ENCODE measurements at places on chromosomes 4 and X. TPM values are rescaled to one million over a fixed set of nuclear protein-coding genes. Genes with fewer than 3 reads are reported as not detected.

The XAGE1A gene
- total RNA-seq = not detected

The TMEM35A gene
- not detected for total RNA-seq

The DLG3 gene
- total RNA-seq = 21.1 TPM

The RNF150 gene
- total RNA-seq = 0.13 TPM

The HPGDS gene
- total RNA-seq = not detected

The ALAS2 gene
- total RNA-seq = not detected

The SGMS2 gene
- total RNA-seq = 95.0 TPM

The IGSF1 gene
- not detected for total RNA-seq

The ZCCHC18 gene
- not detected for total RNA-seq

The ZNF732 gene
- total RNA-seq = 0.77 TPM

The FREM3 gene
- not detected for total RNA-seq

The CTAG1B gene
- not detected for total RNA-seq

The ZNF630 gene
- total RNA-seq = 2.0 TPM

The PDGFRA gene
- total RNA-seq = 2.1 TPM

The WDR17 gene
- 0.13 TPM for total RNA-seq

The SSX4B gene
- total RNA-seq = not detected

The PDE6B gene
- total RNA-seq = 0.64 TPM

The NFKB1 gene
- total RNA-seq = 19.0 TPM

The SHOX gene
- total RNA-seq = not detected

The ADAMTS3 gene
- total RNA-seq = 0.13 TPM

The MAPK10 gene
- total RNA-seq = 3.4 TPM

The TLR7 gene
- total RNA-seq = not detected

The NPY2R gene
- not detected for total RNA-seq

The SMIM10L2A gene
- total RNA-seq = 3.8 TPM

The NAA11 gene
- not detected for total RNA-seq

The KCNIP4 gene
- total RNA-seq = 1.4 TPM

The HTT gene
- total RNA-seq = 24.0 TPM

The NAP1L2 gene
- total RNA-seq = 0.38 TPM

The ENPEP gene
- total RNA-seq = not detected

The BTC gene
- 2.4 TPM for total RNA-seq

The PRDM5 gene
- 9.0 TPM for total RNA-seq

The SSX4 gene
- total RNA-seq = not detected

The FGF16 gene
- total RNA-seq = not detected

The NSG1 gene
- 4.1 TPM for total RNA-seq

The XAGE2 gene
- total RNA-seq = not detected

The MGARP gene
- total RNA-seq = 0.13 TPM

The GSX2 gene
- not detected for total RNA-seq

The WNK3 gene
- 0.51 TPM for total RNA-seq

The EPHA5 gene
- total RNA-seq = not detected

The FHL1 gene
- total RNA-seq = 39.3 TPM

The UGT2B10 gene
- total RNA-seq = not detected

The HSFX1 gene
- 0.53 TPM for total RNA-seq

The TCEAL7 gene
- total RNA-seq = 1.1 TPM

The CENPC gene
- total RNA-seq = 9.5 TPM

The PLXNA3 gene
- 6.1 TPM for total RNA-seq

The ADH1A gene
- not detected for total RNA-seq

The ATP1B4 gene
- not detected for total RNA-seq

The FGF2 gene
- total RNA-seq = 14.8 TPM

The L1CAM gene
- 0.26 TPM for total RNA-seq

The POU3F4 gene
- not detected for total RNA-seq

The NXF3 gene
- not detected for total RNA-seq

Measured in bronchial epithelial cell (primary cell).